Stimulated activated CD8-positive, alpha-beta memory T cell treated with anti-CD3 and anti-CD28 coated beads, Interleukin-15, amount 100 ng/mL, for 24 hours (primary cell): ENCODE measurements at places on chromosomes 7 and 10.

- no peak for DNase-seq
These were observed 44.2 kb downstream of the SVOPL start for GRCh38 chr7:138656952-138657351.

- DNase-seq, result no peak
These were observed 315.5 kb downstream of the PTPRN2 start for GRCh38 chr7:158272091-158272490.

DNA sequence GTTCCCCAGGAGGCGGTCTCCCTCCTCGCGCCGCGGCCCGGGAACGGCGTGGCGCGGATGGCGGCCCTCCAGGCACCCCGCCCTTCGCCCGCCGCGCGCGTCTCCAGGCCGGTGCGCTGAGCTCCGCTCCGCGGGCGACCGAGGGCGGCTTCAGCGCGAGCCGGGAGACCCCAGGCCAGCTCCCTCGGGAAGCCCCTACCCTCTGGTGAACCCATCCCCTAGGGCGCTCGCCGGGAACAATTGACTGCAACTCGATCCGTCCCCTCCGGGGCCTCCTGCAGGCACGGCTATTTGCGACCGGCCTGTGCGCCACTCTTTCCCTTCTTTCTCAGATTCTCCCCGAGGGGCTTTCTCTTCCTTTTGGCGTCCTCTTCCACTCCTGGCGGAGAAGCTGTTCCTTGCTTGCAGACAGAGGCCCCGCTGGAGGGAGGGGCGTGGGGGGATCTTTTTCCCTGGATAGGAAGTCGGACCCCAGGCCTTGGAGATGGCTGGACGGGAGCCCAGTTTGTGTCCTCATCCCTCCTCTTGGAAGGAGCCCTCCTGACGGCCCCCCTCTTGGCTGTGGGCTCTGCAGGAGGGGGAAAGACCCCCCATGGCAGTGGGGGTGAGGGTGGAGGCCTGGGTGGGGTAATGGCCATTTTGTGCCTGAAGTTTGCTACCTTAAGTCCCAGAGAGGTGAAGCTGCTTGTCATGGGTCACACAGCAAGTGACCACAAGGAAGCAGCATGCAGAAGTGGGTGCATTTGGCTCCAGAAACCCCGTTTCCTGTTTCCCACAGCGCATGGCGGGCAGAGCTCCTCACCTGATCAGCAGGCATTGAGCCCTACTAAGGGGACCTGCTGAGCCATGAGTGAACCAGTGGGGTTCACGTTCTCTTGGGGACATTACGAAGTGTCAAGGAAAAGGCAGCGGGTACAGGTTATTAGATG lies 171.2 kb upstream of the TNRC18 start:
- DNase-seq, result no peak

DNA sequence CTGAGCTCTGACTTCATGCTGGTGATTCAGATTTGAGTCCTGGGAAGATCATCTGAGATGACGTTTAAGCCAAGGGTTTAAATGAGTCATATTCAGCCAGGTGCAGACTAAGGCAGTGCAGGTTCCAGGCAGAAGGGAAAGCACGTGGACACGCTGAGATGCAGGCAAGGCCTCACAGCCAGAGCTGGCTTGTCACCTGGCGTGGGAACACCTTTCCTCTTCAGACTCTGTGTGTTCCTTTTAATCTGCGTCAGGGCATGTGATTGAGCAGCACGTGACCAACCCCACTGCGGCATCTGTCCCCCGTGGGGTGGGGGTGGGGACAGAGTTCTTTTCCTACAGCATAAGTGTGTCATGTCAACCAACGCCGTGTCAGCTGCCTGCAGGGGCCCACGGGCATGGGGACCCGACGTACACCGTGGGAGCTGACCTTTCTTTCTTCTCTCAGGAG lies 10.7 kb upstream of the IDI2 start:
- DNase-seq, result no peak

DNA sequence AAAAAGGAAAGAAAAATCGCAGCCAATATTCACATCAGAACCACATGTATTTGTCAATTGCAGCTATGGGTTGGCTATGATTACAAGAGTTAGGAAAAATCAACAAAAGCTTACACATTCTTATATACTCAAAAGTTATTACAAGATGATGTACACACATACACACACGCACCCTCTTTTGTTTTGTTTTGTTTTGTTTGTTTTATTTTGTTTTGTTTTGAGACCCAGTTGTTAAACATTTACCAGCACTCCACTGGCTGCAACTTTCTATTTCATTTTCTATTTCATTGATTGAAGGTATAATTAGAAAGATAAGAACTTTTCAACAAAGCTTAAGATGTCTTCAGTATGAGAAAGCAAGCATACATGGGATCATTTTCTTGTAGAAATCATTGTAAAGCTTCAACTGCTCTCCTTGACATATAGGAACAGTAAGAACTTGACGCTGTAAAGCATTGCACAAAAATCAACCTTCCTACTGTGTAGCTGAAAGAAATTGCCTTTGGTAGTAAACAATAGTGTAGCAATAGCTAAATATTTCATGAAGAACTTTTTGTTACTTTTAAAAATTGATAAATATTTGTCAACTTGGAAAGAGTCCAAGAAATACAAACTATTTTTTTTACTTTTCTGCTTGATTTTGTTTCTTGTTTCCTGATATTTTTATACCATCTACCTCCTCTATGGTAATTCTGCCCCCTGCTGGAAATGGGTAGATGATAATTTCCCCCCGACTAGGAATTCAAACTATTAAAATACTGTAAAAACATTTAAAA lies 205.9 kb downstream of the MBL2 start:
- no peak for DNase-seq

GRCh38 chr10:88091490-88092061 lies 228.2 kb downstream of the PTEN start:
- DNase-seq, result peak; percentile 27

GRCh38 chr7:141511676-141512396 lies 39.4 kb upstream of the AGK start:
- DNase-seq, result no peak

DNA sequence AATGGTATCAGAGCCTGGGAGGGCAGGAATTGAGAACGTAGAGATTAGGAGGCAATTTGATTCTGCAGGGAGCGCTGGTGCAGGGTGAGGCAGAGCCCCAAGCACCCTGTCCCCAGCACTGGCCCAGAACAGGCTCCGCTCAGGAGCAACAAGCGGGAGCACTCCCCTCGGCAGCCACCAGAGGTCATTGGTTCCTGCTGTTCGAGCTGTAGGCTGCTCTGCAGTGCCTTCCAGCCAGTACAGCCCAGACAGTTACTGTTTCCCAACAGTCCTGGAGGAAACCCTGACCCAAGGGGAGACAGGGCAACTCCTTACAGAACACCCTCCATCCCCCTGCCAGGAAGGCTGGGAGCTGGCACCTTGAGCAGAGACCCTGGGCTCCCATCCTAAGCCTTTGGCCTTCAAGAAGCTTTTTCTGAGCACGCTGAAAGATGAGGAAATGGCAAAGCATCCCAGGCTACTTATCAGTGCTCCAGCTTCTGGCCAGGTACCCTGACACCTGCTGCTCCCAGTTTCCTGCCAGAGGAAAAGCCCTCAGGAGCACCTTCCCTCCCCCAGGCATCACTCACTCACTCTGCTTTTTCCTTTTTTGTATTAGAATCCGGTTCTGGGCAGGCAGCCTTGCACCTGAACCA lies 71.2 kb upstream of the EFCAB10 start:
- DNase-seq, result peak; percentile 22

DNA sequence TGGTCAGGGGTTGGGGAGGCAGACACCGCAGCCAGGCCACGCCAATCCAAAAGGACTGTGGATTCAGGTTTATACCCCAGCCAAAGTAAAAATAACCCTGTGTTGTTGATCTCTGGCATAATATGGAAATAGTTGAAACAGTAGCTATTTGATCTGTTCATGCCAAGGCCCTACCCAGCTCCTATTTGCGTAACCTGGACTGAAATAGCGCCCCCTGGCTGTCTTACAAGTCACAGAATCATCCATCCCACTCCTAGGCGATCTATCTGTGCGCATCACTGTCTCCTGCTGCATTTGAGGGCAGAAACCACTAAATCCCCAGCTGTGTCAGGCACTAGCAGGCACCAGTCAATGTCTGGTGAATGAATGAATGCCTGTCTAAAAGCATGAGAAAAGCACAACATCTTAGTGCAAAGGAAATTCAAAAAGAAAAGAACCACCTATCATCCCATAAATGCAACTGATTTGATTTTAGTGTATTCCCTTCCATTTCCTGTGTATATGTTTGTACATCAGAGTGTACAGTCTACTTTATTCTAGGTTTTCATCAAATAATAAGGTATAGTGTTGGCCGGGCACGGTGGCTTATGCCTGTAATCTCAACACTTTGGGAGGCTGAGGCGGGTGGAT lies 160.0 kb downstream of the SLIT1 start:
- peak; percentile 14 for DNase-seq

GRCh38 chr10:126092366-126093215 lies 196.2 kb downstream of the FANK1 start:
- no peak for DNase-seq

- DNase-seq, result no peak
These were observed 22.5 kb upstream of the WASL start for GRCh38 chr7:123771256-123771655.

DNA sequence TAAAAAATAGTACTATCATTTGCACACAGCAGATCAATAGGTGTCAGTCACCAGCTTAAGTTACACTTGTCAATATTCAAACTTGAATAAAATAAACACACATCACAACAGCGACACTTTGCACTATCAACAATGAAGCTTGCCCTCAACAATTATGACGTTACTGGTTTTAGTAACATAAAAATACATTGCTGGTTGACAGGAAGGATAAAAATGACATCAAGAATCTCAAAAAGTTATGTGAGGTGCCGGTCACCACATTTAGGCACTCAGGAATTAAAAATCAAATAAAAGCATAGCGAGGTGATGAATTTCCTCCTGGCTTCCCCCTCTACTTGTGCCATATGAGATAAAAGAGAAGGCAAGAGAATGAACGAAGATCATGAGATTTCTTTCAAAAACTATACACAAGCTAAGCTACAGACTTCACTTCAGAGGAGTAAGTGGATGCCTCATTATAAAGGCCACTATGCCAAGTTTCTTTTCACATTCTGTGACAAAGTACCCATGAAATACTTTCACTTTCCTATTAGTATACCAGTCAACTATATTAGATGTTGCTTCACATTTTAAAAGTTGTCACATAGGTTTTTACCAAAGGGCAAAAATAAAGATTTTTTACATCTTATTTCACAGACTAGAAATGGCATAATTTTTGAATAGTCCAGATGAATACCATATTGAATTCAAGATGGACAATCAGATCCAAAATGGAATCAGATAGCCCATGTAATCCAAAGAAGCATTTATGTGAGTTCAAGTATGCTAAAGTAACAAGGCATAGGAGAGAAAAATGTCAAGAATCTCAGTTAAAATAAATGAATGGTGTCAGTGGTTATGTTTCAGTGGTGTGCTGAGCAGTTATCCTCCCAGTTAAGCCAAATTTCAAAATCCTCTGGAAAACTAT lies 3.6 kb downstream of the CCDC71L start:
- no peak for DNase-seq

GRCh38 chr10:52479567-52479966 lies 165.5 kb downstream of the DKK1 start:
- DNase-seq, result no peak

- no peak for DNase-seq
These were observed 123.2 kb downstream of the TACC2 start for GRCh38 chr10:122112021-122112616.

DNA sequence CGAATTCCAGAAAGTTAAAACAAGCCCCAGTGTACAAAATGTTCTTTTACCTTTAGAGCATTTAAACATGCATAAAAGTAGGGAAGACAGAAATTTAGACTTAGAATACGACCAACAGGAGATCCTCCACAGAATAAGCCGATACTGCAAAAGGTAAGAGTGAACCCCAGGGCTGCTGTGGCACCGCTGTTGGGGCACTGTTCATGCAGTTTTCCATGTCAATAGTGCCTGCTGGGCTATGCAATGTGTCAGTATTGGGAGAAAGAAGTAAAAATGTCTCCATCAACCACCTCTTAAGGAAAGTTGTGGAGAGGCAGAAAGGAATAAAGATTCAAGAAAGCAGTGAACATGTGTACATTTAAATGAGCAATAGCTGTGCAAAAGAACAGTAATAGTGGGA lies 326.5 kb upstream of the SEMA3C start:
- no peak for DNase-seq

DNA sequence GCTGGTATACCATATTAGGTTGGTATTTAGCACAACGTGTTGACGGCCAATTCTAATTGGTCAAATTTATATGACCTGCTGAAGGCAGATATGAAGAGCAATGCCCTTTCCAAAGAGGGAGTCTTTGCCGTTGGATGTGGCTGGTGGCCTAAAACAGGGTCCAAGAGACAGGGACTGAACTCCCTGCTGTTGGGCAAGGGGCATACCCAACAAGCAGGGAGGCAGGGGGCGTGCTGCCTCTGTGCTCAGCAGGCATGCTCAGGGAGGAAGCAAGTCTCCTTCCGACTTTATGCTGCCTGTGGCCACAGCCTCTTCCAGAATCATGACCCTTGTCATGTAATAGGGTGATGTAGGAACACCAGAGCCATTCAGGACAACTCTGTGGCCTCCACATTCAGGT lies 167.7 kb upstream of the NPVF start:
- DNase-seq, result no peak

- no peak for DNase-seq
These were observed 134.3 kb upstream of the TNRC18 start for GRCh38 chr7:5557920-5558401.

- no peak for DNase-seq
These were observed 30.4 kb downstream of the PYROXD2 start for GRCh38 chr10:98384531-98385133.

GRCh38 chr10:114401195-114401791 lies 3.0 kb downstream of the AFAP1L2 start:
- no peak for DNase-seq

DNA sequence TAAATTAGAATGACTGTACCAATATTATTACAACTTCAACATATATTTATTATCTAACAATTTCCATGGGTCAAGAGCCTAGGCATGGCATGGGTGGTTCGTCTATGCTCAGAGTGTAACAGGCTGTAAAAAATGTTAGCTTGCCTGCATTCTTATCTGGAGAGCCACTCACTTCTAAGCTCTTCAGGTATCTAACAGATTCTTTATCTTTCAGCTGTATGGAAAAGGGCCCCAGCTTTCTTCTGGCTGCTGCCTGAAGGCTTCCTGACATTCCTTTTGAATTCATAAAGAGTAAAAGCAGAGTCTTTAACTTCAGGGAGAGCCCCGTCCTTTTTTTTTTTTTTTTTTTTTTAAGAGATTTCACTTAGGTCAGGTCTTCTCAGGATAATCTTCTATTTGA lies 648.8 kb downstream of the NXPH1 start:
- no peak for DNase-seq

- DNase-seq, result no peak
These were observed 82.2 kb downstream of the PIK3CG start for GRCh38 chr7:106947244-106947728.

GRCh38 chr10:24228642-24229041 lies 19.7 kb downstream of the KIAA1217 start:
- DNase-seq, result no peak

- DNase-seq, result no peak
These were observed 632.5 kb upstream of the NRP1 start for GRCh38 chr10:33966946-33967345.
